ENCODE measurements at places on chromosomes 1 and 21. TPM values are rescaled to one million over a fixed set of nuclear protein-coding genes. Genes with fewer than 3 reads are reported as not detected.

MECR gene
- 23.3 TPM for total RNA-seq

RNU1-3 gene
- not detected for total RNA-seq

AMY1C gene
- not detected for total RNA-seq

WDR64 gene
- total RNA-seq, result not detected

GPX7 gene
- total RNA-seq, result not detected

CHI3L2 gene
- total RNA-seq, result 0.40 TPM

OVAAL gene
- not detected for total RNA-seq

OR2T35 gene
- total RNA-seq, result not detected

FBXO2 gene
- total RNA-seq, result 9.2 TPM

AMPD1 gene
- total RNA-seq, result not detected

IQCC gene
- total RNA-seq, result 1.8 TPM

FMO2 gene
- total RNA-seq, result not detected

ASTN1 gene
- not detected for total RNA-seq

GPBP1L1 gene
- total RNA-seq, result 35.7 TPM

Data from A549 treated with DMSO at 1 μM for 4 hours (cell line).